Naive thymus-derived CD8-positive, alpha-beta T cell (primary cell): ENCODE measurements at places on chromosomes 16 and 17. TPM values are rescaled to one million over a fixed set of nuclear protein-coding genes. Genes with fewer than 3 reads are reported as not detected.
A peak's percentile ranks its signal among the peaks of the same experiment; 100 is the strongest.

Gene OR4D1
- 2.9 TPM for total RNA-seq

DNA sequence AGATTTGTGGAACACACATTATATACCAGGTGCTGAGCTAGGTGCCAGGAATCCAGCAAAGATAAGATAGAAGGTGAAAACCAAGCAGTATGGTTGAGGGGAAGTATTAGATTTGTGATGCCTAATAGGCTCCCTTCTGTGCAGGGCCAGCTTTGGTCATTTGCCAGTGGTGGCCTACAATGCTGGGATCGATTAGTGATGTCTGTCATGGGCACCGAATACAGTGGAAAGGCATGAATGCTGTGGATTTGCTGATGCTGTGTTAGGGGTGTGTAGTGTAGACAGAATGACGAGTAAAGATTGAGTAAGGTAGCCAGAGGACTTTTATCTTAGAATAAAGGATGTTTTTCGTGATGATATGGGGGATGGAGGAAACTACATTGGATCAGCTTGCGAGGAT is 48.9 kb downstream of the SNX29 start:
- H3K27ac ChIP-seq = no peak overlapping the region
- H3K4me1 ChIP-seq = peaks cover 48% of the 10 kb centered on the region

DNA sequence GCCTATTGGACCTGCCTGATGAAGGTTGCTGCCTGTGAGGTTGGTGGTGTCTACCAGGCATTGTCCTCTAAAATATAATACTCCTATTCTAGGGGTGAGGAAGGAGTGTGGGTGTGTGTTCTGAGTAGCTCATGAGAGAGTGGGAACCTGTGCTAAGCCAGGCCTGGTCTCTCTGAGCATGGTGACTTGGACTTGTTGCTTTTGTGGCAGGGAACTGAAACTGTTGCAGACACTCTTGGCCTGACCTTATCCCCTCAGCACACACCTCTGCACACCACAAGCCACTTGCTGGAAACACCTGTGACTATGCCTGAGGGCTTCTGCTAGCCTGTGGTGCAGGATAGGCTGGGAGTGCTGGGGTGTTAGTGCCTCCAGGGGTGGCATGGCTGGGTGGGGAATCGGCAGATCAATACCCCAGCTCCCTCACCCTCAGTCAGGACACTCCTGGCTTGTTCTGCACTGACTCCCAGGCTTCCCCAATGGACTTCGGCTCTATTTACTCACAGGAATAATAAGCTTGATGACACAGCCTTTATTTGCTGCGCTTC is 29.9 kb downstream of the PLCG2 start:
- no peak overlapping the region for H3K4me3 ChIP-seq
- peak; percentile 26 for DNase-seq
- H3K36me3 ChIP-seq = peaks cover 8% of the 10 kb centered on the region
- H3K27me3 ChIP-seq = no peaks in the 10 kb centered on the region

- H3K4me1 ChIP-seq = peaks cover 48% of the 10 kb centered on the region
- H3K4me3 ChIP-seq = peak overlapping the region; percentile 76
- DNase-seq = peak; percentile 53
Observed at GRCh38 chr16:50627419-50627818, 53.7 kb downstream of the SNX20 start.

DNA sequence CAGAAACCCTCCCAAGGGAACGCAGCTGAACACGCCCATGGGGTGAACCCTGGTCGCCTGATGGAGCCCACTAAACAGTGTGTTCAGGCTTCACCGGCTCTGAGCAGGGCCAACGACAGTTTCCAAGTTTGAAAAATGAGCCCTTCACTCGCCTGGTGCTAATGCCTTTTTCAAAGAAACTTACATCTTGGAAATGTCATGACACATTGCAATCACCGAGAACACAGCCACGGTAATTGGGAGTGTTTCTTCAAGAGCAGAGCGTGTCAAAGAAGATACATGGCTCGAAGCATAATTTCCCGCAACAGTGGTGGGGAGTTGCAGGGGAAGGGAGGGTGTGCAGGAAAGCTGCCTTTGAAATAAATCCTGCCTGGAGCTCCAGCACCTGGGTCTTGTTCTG is 463.2 kb downstream of the TMEM114 start:
- no peak overlapping the region for H3K4me3 ChIP-seq
- no peaks in the 10 kb centered on the region for H3K4me1 ChIP-seq
- H3K36me3 ChIP-seq = no peaks in the 10 kb centered on the region
- DNase-seq = no peak

DNA sequence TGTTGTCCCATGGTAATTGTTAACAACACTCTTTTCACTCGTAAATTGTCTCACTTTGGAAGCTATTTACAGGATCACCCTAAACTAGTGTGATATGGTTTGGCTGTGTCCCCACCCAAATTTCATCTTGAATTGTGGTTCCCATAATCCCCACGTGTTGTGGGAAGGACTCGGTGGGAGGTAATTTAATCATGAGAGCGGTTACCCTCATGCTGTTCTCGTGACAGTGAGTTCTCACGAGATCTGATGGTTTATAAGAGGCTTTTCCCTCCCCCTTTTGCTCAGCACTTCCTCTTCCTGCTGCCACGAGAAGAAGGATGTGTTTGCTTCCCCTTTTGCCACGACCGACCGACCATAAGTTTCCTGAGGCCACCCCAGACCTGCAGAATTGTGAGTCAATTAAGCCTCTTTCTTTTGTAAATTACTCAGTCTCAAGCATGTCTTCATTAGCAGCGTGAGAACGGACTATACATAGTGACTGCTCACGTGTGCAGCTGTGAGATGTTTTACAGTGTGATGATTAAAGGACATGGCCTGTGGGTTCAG is 34.4 kb downstream of the DNAH3 start:
- DNase-seq = peak; percentile 5
- H3K4me3 ChIP-seq = peak overlapping the region; percentile 87
- peaks cover 17% of the 10 kb centered on the region for H3K4me1 ChIP-seq
- H3K27me3 ChIP-seq = no peaks in the 10 kb centered on the region
- peak overlapping the region; percentile 58 for H3K27ac ChIP-seq

GRCh38 chr17:27888945-27889344 is 4.2 kb downstream of the LYRM9 start:
- no peak overlapping the region for H3K27ac ChIP-seq
- DNase-seq = no peak
- H3K4me1 ChIP-seq = peaks cover 25% of the 10 kb centered on the region
- H3K4me3 ChIP-seq = no peak overlapping the region

DNA sequence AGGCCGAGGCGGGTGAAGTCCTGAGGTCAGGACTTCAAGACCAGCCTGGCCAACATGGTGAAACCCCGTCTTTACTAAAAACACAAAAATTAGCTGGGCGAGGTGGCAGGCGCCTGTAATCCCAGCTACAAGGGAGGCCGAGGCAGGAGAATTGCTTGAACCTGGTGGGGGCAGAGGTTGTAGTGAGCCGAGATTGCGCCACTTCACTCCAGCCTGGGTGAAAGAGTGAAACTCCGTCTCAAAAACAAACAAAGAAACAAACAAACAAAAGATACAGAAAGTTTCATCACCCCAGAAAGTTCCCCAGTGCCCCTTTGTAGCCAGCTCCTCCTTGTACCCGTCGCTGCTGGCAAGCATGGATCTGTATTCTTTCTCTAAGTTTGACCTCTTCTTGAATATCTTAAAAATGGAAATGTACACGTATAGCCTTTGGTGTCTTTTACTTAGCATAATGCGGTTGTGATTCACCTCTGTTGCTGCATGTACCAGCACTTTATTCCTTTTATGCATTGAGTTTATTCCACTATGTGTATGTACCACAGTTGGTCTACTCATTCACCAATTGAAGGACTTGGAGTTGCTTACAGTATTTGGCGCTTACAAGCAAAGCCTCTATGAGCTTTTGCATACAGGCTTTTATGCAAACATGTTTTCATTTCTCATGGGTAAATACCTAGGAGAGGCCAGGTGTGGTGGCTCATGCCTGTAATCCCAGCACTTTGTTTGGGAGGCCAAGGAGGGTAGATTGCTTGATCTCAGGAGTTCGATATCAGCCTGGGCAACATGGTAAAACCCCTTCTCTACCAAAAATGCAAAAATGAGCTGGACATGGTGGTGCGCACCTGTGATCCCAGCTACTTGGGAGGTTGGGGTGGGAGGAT is 87.5 kb upstream of the CLEC18A start:
- H3K27me3 ChIP-seq = no peaks in the 10 kb centered on the region
- no peak overlapping the region for H3K27ac ChIP-seq
- H3K4me1 ChIP-seq = no peaks in the 10 kb centered on the region
- no peak overlapping the region for H3K4me3 ChIP-seq

- no peaks in the 10 kb centered on the region for H3K27me3 ChIP-seq
- H3K4me3 ChIP-seq = no peak overlapping the region
- peaks cover 3% of the 10 kb centered on the region for H3K36me3 ChIP-seq
- no peak for DNase-seq
Observed at GRCh38 chr16:63323722-63324705, 1287.8 kb upstream of the CDH8 start.
